Activated T-helper 2 cell treated with anti-CD3 and anti-CD28 coated beads, Interferon-gamma antibody, Interleukin-2, Interleukin-4, amounts not matched to agents 10 μg/mL and 5 μg/mL and 100 μg/mL, durations not matched to agents 14 hours and 24 hours and 36 hours (primary cell): ENCODE measurements at places on chromosomes 12 and 14.

- H3K4me1 ChIP-seq, result peaks cover 3% of the 10 kb centered on the region
- no peak overlapping the region for H3K4me3 ChIP-seq
- no peak for DNase-seq
- no peak overlapping the region for H3K27ac ChIP-seq
- H3K36me3 ChIP-seq, result no peaks in the 10 kb centered on the region
Measured at GRCh38 chr14:77909911-77910310, 110.0 kb downstream of the ADCK1 start.

DNA sequence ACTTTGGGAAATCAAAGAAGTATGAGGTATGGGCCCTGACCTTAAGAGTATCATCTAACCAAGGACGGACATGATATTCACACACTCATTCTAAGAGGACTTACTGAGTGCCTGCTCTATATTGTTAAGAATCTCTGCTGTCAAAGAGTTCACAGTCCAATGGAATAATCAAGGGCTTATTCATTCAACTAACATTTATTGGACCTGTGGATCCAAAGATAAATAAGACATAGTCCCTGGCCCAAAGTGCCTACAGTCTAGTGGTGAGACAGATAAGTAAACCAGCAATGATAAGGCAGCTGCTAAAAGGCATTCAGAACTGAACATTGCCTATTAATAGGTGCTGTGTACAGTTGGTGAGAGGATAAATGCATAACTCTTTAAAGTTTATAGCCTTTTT lies 11.0 kb downstream of the WDR20 start:
- H3K4me1 ChIP-seq, result peaks cover 13% of the 10 kb centered on the region
- H3K27ac ChIP-seq, result no peak overlapping the region
- no peak for DNase-seq
- H3K27me3 ChIP-seq, result no peaks in the 10 kb centered on the region

- H3K4me1 ChIP-seq, result peaks cover 20% of the 10 kb centered on the region
- no peak overlapping the region for H3K27ac ChIP-seq
- H3K36me3 ChIP-seq, result peaks cover 23% of the 10 kb centered on the region
- no peak overlapping the region for H3K4me3 ChIP-seq
- no peak for DNase-seq
Measured at GRCh38 chr12:125069616-125070015, 4.4 kb downstream of the AACS start.

- no peak overlapping the region for H3K4me3 ChIP-seq
- peaks cover 12% of the 10 kb centered on the region for H3K4me1 ChIP-seq
Measured at GRCh38 chr12:7046383-7047105, 14.0 kb upstream of the C1S start.

DNA sequence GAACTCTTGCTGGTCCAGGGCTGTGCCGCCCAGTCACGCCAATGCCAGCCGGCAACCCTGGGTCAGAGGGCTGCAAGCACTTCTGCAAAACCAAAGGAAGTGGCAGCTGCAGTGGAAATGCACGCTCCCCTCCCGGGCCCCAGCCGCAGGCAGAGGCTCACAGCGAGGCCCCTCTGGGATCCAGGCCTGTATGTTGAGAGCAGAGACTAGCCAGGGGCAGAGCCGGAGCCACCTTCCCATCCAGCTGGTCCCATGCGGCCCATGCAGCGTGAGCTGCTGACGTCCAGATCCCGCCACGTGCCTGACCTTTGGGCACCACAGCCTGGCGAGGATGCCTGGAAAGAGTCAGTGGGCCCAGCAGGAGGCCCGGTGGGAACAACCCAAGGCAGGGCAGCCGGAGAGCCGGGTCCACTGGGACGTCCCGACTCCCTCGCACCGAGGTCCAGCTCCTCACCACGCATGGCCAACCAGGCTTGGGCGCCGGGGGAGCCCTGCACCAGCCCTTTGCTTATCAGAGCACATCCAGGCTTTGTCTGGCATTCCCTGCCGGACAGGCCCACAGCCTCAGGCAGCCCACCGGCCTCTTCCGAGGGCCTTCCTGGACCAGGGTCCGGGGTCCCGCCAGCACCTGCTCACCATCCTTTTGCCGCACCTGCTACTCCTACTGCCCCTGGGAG lies 4.3 kb downstream of the GPR132 start:
- no peak for DNase-seq
- peaks cover 39% of the 10 kb centered on the region for H3K36me3 ChIP-seq
- peaks cover 46% of the 10 kb centered on the region for H3K4me1 ChIP-seq
- H3K4me3 ChIP-seq, result peak overlapping the region; percentile 76
- no peaks in the 10 kb centered on the region for H3K27me3 ChIP-seq

DNA sequence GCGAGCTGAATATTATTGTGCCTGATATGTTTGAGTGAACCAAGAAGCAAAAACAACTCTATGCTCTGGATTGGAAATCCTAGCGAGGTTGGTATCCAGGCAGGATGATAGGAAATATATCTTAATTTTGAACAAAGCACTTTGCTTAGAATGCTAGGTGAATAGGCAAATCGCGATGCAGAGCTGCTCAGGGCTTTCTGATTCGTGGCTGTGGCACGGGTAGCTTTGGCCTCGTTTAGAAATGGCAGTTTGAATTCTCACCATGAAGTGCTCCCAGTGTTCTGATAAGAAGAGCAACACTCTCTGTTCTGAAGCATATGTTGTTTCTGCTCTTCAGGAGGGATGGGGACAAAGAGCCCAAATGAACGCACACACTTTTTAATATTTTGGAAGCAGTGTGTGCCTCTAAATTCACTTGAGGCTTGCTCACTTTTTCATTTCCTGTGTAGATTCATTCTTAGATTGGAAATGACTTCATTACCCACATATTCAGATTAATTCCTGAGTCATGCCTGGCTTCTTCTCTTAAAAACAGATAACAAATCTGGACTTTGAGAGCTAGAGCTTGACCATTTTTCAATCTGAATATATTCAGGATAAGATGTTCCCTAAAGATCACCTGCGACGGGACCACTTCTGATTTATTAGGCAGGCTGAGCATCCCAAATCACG lies 200.9 kb downstream of the RPAP3 start:
- no peak for DNase-seq
- H3K4me3 ChIP-seq, result no peak overlapping the region
- H3K36me3 ChIP-seq, result no peaks in the 10 kb centered on the region
- H3K4me1 ChIP-seq, result peaks cover 7% of the 10 kb centered on the region
- H3K27ac ChIP-seq, result no peak overlapping the region
